Activated naive CD4-positive, alpha-beta T cell treated with anti-CD3 and anti-CD28 coated beads, Interleukin-2, amount 50 U/mL, for 72 hours (primary cell): ENCODE measurements at places on chromosomes 6 and 20.
A peak's percentile ranks its signal among the peaks of the same experiment; 100 is the strongest.

GRCh38 chr6:14957355-14958059, 288.4 kb upstream of the JARID2 start:
- no peak for DNase-seq

- no peak for DNase-seq
Measured at GRCh38 chr20:46202766-46203509, 84.8 kb downstream of the CD40 start.

- DNase-seq: no peak
Measured at GRCh38 chr20:46709459-46710152, at the start of gene SLC2A10. Gene SLC2A10 (plus strand): TSS chr20:46709649. CDS start chr20:46709737, 88 bp downstream.

DNA sequence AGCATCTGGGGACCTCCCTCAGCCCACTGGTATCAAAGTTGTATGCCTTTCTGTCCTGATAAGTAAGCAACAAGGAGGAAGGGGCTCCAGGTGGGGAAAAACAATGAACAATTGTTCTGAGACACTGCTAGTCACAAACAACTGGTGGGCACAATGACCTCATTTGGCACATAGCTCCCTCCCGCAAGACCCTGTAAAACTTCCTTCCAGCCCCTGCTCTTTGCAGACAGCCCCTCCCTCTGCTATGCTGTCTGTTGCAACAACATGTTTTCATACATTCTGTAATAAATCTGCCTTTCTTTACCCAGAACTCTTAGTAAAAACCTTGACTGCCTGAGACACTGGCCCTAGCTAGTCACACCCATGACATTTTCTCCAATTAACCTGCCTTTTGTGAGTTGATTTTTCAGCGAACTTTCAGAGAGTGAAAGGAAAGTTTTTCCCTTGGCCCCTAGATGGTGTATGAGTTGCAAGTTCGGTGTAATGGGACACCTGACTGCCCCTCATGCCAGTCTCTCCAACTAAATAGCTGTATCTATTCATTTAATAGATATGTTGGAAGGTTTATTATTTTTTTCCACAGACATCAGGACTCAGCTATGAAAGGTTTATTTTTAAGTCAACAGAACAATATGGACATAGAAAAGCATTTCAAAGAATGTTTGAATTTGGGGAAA, 142.3 kb upstream of the SLC22A16 start:
- no peak for DNase-seq

DNA sequence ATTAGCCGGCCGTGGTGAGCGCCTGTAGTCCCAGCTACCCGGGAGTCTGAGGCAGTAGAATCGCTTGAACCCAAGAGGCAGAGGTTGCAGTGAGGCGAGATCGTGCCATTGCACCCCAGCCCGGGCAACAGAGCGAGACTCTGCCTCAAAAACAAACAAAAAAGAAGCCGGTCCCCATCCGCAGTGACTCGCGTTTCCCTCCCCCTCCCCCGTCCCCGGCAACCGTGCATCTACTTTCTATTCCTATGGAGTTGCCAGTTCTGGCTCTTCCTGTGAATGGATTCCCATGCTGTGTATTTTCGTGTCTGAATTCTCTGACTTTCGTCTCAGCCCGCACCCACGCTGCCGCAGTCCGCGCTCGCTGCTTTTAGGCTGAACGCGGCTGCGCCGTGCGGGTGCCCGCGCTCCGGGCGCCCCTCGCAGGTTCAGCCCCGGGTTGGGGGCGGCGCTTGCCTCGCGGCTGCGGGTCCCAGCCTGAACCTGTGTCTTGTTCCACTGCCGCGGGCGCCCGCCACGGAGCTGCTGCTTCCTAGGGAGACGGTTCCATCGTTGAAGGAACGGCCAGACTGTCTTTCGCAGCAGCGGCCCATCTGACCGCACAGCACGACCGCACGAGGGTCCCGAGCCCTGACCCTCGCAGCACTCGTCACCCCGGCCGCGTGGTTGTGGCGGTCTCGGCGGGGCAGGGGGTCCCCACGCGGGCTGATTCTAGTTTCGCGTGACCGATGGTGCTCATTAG, 1.1 kb upstream of the MRGBP start:
- peak; percentile 77 for DNase-seq

- no peak for DNase-seq
Measured at GRCh38 chr6:109867009-109867969, 110.8 kb upstream of the GPR6 start.

DNA sequence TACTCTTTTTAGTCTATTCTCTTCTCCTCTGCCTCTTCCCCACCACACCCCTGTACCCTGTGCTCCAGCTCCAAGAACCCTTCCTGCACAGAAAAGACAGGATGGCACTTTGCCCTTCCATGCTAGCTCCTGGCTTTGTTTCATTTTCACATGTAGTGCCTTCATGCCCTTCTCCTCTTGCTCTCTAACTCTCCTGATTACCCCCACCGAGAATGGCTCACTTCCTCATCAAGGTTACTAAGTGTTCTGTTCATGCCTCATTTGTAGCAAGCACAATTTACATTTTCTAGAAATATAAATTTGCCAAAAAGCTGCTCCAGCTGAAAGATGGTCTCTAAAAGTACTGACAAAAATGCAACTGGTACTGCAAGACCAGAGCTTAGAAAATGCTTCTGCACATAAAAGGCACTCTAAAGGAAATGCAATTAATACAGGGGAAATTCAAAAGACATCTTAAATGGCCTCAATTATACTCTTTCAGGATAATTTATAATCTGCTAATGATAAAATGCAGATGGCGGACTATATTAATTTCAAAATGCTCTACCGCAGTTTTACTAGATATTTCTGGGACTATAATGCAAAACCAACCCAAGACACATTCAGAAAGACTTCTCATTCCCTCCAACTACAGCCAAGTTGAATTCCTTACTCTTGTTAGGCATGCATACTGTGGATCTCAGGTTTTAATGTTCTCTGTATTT, 570.2 kb downstream of the PRKN start:
- DNase-seq: no peak

GRCh38 chr6:143739341-143739851, 61.6 kb downstream of the PHACTR2 start:
- DNase-seq: no peak

GRCh38 chr6:84026721-84027164, 6.8 kb upstream of the MRAP2 start:
- no peak for DNase-seq

- DNase-seq: no peak
Measured at GRCh38 chr6:166389119-166389518, 6.4 kb upstream of the MPC1 start.

- DNase-seq: no peak
Measured at GRCh38 chr6:157497579-157497978, 116.6 kb downstream of the ZDHHC14 start.

- no peak for DNase-seq
Measured at GRCh38 chr6:166554316-166554715, 32.2 kb downstream of the RAMACL start.

DNA sequence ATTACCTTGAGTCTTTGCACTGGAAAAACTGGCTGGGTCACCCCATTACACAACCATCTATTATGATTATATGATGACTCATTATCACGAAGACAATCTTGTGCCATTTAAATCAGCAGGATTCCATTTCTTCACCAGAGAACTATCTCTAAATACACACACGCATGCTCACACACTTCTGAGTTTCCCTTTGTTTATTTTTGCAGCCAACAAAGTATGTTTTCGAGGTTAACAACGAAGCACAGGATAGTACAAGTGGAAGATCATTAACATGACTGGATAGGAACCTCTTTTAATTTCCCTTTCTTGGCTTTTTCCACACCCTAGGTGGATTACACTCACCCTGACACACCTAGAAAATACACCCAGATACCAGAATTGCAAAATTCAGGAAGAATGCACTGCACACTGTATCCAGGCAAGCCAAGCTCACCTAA, 18.9 kb downstream of the PERP start:
- no peak for DNase-seq

- DNase-seq: no peak
Measured at GRCh38 chr6:20791944-20792343, 257.7 kb downstream of the CDKAL1 start.

DNA sequence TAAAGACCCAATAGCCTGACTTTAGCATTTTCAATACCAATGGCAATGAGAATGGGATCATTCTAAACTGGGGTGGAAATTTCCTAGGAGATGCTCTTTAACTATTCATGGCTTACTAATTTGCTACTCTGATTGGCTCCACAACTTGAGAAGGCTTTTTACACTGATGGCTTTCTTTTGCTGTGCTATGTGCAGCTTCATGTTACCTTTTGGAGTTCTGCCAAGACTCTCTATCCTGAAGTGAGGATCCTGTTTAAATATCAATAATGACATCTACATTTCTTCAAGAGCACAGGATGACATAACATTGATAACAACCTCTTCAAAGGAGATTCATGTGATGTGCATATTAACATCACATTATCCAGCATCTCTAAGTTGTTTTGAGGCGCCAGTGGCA, 43.4 kb upstream of the SIRPG start:
- no peak for DNase-seq

DNA sequence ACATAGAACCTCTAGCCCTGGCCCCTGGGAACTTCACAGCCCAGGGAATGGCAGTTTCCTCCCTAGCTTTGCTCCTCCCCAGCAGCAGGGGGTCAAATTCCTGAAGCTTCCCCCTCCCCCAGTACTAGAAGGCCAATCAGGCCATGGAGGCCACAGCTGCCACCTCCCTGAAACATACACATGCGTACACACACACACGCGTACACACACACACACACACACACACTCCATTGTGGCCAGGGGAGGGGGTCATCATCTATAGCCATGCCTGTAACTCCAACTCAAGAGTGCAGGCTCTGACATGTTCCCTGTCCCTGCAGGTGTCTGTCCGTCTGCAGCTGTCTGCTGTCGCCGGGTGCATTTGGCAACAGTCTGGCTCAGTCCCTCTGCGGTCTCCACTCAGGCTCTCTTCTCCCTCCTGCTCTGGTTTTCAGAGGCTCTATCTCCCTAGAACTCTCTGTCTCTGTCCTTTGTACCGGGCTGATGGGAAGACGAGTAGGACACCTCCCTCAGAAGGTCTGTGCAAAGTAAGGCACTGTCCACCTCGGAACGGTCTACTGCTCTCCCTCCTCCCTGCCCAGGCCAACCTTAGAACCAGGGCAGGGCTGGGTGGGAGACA, 1.4 kb downstream of the LRFN2 start:
- no peak for DNase-seq

GRCh38 chr6:42155293-42155692, 12.9 kb upstream of the C6orf132 start:
- DNase-seq: no peak
